ENCODE measurements at places on chromosomes 16 and 17. TPM values are rescaled to one million over a fixed set of nuclear protein-coding genes. Genes with fewer than 3 reads are reported as not detected.
A peak's percentile ranks its signal among the peaks of the same experiment; 100 is the strongest.

DNA sequence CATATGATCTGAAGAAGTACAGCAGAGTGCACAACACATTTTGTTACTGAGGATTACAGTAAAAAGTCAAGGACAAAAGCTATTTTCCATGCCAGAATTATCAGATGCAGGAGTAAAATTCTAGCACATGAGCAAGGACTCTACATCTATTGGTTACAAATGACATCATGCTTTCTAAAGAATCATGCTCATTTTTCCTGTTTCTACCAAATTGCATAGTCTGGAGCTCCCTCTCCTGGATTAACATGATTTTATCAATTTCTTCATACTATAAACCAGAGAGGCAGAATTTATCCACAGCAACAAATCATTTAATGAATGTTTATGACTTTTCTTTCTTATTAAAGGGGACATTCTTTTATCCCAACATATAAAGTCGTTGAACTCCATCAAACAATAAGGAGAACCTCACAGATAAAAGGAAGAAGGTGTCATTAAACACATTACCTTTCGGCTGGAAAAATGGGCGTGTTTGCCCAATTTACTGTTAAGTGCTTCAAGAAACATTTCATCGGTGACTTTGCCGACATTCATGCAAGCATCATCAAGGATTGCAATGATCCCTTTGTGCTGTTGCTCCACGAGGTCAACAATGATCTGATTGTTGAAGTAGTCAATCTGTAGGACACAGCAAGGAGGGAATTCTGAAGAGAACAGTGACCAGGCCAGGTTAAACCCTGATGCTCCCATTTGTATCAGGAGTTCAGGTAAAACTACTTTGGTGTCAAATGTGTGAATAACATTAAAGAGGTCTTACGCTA, 121.7 kb downstream of the MYO1D start:
- H3K36me3 ChIP-seq: no peaks in the 10 kb centered on the region
- H3K27ac ChIP-seq: no peak overlapping the region
- H3K4me3 ChIP-seq: no peak overlapping the region

The TPPP3 gene
- total RNA-seq: 230 TPM

DNA sequence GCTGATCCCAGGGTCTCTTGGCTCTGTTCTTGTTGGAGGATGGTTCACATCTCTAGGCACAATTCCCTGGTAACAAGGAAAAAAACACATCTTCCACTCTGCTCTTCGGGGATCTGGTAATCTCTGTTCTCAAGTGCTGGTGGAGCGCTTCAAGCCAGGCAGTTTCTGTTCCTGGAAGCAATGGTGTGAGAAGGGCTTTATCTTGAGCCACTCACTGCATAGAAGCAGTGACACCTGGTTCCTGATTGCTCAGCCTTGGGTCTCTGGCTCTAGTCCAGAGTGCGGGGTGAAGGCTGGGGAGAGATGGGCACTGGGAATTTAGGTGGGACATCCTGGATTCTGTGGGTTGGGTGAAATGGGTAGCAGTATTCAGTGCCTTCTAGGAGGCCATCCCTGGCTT, 14.1 kb downstream of the AKAP1 start:
- H3K4me1 ChIP-seq: peaks cover 50% of the 10 kb centered on the region
- peak overlapping the region; percentile 40 for H3K27ac ChIP-seq
- H3K27me3 ChIP-seq: no peaks in the 10 kb centered on the region
- DNase-seq: no peak
- peaks cover 2% of the 10 kb centered on the region for H3K36me3 ChIP-seq
- H3K4me3 ChIP-seq: no peak overlapping the region

DNA sequence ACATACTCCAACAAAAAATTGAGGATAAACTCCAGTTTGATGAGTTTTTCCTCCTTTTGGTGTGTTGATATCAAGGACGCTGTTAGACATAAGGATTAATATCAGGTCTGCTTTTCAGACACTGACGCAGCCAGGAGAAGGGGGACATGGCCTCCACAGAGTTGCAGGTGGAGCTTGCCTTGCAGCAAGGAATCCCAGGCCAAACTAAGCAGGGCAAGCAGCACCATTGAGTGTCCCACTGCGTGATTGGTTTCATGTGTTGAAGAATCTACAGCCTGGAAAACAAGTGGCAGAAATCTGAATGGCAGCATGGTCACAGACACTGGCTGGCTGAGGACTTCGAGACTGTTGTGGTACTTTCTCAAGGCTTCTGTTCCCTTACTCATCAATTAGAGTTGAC, 777.6 kb downstream of the KCNJ18 start:
- no peak overlapping the region for H3K4me3 ChIP-seq
- DNase-seq: no peak
- no peak overlapping the region for H3K27ac ChIP-seq
- no peaks in the 10 kb centered on the region for H3K27me3 ChIP-seq

DNA sequence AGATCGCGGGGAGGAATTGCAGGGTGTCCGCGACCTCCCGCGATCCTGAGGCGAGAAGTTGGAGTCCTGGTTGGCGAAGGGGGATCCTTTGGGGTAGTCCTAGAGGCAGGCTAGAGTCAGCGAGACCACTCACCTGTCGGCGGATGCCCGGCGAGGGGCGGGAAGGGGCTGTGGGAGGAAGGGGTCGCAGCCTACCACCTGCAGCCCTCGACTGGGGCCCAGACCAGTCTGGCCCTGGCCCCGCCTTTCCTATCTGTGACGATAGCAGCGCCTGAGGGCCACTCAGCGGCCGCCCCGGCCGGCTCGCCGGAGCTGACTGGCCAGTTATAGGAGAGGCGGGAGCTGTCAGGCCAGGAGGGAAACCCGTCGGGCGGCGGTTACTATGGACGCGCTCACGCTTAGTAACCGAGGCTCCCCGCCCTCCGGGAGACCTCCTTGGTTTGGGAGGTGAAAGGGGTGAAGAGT, at the start of gene TEKT3:
TSS of gene TEKT3 (minus strand) at position 213 of the 465 bp plus-strand sequence. CDS start 10,012 bp downstream, outside the sequence.
- peaks cover 10% of the 10 kb centered on the region for H3K4me1 ChIP-seq
- H3K36me3 ChIP-seq: no peaks in the 10 kb centered on the region
- DNase-seq: peak; percentile 93
- H3K27me3 ChIP-seq: peaks cover 16% of the 10 kb centered on the region
- H3K4me3 ChIP-seq: peak within 1 kb of the TSS; percentile 50

The CRHR1 gene
- total RNA-seq: 0.09 TPM

The ASPA gene
- total RNA-seq: 3.8 TPM

DNA sequence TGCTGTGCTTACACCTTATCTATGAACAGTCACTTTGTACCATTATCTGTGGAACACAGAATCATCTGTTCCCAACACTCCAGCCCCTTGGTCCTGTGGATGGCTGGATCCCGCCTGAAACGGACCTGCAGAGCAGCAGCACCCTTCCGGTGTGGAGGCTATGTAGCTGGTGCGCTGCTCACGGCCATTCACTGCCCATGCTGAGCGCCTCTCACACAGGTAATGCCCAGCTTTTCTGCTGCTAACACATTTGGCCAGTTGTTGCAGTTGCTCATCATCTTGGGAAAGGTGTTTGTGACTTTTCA, 11.4 kb upstream of the PLK1 start:
- DNase-seq: no peak
- no peaks in the 10 kb centered on the region for H3K4me1 ChIP-seq
- peaks cover 87% of the 10 kb centered on the region for H3K36me3 ChIP-seq
- no peak overlapping the region for H3K27ac ChIP-seq

DNA sequence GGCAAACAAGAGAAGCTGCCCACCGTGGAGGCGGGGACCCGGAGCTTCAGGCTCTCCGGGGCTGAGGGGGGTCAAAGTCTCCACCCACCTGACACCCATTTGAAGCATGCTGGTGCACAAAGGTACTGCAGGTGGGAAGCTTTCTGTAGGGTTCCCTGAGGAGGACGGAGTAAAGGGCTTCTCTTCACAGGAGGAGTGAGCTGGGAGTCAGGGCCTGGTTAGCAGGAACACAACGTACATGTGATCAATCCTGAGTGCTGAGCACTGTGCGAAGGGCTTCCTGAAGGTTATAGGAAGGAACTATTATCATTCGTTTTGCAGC, 252.9 kb upstream of the RPL38 start:
- no peak for DNase-seq
- H3K36me3 ChIP-seq: no peaks in the 10 kb centered on the region
- peaks cover 42% of the 10 kb centered on the region for H3K27me3 ChIP-seq
- no peak overlapping the region for H3K4me3 ChIP-seq
- H3K4me1 ChIP-seq: peaks cover 8% of the 10 kb centered on the region

GRCh38 chr17:77875051-77875780, 83.3 kb upstream of the TNRC6C start:
- H3K4me1 ChIP-seq: peaks cover 15% of the 10 kb centered on the region
- no peak overlapping the region for H3K27ac ChIP-seq
- peaks cover 3% of the 10 kb centered on the region for H3K27me3 ChIP-seq
- no peak overlapping the region for H3K4me3 ChIP-seq
- no peak for DNase-seq

GRCh38 chr17:16511593-16511992, 19.6 kb upstream of the LRRC75A start:
- peak overlapping the region; percentile 62 for H3K27ac ChIP-seq
- H3K4me3 ChIP-seq: no peak overlapping the region
- no peaks in the 10 kb centered on the region for H3K27me3 ChIP-seq

DNA sequence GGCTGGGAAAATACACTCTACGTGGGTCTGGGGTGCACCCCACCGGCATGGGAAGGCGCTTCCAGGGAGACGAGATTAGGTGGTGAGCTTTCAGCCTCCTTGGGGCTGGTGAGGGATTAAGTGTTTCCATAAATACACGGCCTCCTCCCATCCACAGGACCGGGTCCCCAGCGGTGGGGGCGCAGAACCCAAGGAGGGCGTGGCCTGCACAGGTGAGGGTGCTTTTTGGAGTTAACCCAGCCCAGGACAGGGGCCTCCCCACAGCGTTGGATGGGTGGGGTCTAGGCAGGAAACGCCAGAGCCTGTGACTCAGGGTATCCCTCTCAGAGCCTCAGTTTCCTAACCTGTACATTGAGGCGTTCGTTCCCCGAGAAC, 1.1 kb downstream of the C16orf74 start:
- no peak for DNase-seq
- H3K36me3 ChIP-seq: no peaks in the 10 kb centered on the region
- H3K4me1 ChIP-seq: peaks cover 28% of the 10 kb centered on the region

- DNase-seq: no peak
- H3K27ac ChIP-seq: no peak overlapping the region
- no peaks in the 10 kb centered on the region for H3K27me3 ChIP-seq
- no peak overlapping the region for H3K4me3 ChIP-seq
These were observed 1.2 kb upstream of the NCBP3 start for GRCh38 chr17:3847165-3847670.

DNA sequence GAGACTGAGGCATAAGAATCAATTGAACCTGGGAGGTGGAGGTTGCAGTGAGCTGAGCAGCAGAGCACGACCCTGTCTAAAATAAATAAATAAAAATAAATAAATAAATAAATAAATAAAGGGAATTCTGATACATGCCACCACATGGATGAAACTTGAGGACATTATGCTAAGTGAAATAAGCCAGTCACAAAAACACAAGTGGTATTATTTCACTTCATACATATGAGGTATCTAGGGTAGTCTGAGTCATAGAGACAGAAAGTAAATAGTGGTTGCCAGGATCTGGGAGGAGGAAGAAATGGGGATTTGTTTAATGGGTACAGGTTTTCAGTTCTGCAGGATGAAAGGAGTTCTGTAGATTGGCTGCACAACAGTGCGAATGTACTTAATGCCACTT, 16.3 kb downstream of the PIPOX start:
- peaks cover 17% of the 10 kb centered on the region for H3K27me3 ChIP-seq
- no peak overlapping the region for H3K27ac ChIP-seq
- H3K4me3 ChIP-seq: no peak overlapping the region
- peaks cover 10% of the 10 kb centered on the region for H3K4me1 ChIP-seq
- H3K36me3 ChIP-seq: no peaks in the 10 kb centered on the region

GRCh38 chr17:64575431-64575830, 68.7 kb downstream of the CEP95 start:
- no peak for DNase-seq
- peaks cover 6% of the 10 kb centered on the region for H3K4me1 ChIP-seq
- no peaks in the 10 kb centered on the region for H3K27me3 ChIP-seq
- no peak overlapping the region for H3K4me3 ChIP-seq

DNA sequence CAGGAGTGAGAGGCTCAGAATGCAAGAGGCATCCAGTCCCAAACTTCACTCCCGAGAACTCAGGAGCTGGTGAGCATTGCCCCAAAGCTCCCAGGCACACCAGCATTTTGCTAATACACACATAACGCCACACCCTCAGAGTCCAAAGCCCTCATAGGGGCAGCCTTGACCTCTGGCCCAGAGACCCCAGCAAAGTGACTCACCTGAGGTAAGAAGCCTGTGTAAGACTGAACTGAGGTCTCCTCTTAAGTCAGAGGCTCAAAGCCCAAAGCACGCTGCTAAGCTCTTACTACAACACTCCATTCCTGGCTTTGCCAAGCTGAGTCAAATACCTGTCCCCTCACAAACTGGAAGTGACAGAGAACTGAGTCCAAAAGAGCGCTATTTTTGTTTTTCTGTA, 16.4 kb downstream of the ST3GAL2 start:
- H3K36me3 ChIP-seq: peaks cover 19% of the 10 kb centered on the region
- H3K27ac ChIP-seq: no peak overlapping the region
- peaks cover 32% of the 10 kb centered on the region for H3K4me1 ChIP-seq
- DNase-seq: no peak
- H3K27me3 ChIP-seq: no peaks in the 10 kb centered on the region

GRCh38 chr17:49851387-49852291, 3.8 kb upstream of the TAC4 start:
- H3K4me1 ChIP-seq: peaks cover 35% of the 10 kb centered on the region
- DNase-seq: peak; percentile 81
- peaks cover 45% of the 10 kb centered on the region for H3K27me3 ChIP-seq
- H3K36me3 ChIP-seq: no peaks in the 10 kb centered on the region
- H3K4me3 ChIP-seq: peak overlapping the region; percentile 57

The NPB gene
- 2.0 TPM for total RNA-seq

The ATAD5 gene
- total RNA-seq: 3.1 TPM

- H3K36me3 ChIP-seq: no peaks in the 10 kb centered on the region
- H3K27me3 ChIP-seq: no peaks in the 10 kb centered on the region
- H3K4me3 ChIP-seq: no peak overlapping the region
- no peaks in the 10 kb centered on the region for H3K4me1 ChIP-seq
- peak; percentile 9 for DNase-seq
- no peak overlapping the region for H3K27ac ChIP-seq
These were observed 172.5 kb downstream of the HS3ST3A1 start for GRCh38 chr17:13429201-13429600.
